ENCODE measurements at places on chromosomes 1 and 21.

DNA sequence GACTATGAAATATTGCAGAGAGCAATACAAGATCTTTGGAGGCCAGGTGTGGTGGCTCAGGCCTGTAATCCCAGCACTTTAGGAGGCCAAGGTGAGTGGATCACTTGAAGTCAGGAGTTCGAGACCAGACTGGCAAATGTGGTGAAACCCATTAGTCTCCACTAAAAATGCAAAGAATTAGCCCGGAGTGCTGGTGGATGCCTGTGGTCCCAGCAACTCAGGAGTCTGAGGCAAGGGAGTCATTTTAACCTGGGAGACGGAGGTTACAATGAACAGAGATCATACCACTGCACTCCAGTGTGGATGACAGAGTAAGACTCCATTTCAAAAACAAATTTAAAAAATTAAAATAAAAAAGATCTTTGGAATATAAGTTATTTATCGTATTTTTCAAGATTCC lies 76.6 kb downstream of the PRKAB2 start:
- no peak for DNase-seq

- no peak for DNase-seq
These were observed 34.1 kb downstream of the QSOX1 start for GRCh38 chr1:180188684-180189175.

DNA sequence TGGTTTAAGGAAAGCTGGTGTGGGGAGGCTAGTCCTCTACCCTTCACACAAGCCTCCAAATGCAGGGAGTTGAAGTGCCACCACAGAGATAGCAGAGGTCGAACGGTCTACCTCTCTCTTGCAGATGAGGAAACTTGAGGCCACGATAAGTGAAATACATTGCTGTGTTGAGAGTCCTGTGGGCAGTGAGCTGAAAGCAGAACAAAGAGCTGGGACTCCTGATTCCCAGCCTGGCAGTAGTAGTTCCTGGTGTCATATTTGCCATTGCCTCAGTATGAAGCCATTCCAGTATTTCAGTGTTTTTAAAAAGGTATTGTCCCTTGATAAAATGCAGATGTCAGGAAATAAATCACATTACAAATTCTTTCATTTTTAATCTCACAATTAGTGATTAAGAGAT lies 28.6 kb downstream of the AK4 start:
- no peak for DNase-seq

GRCh38 chr1:183238071-183238470 lies 52.0 kb downstream of the LAMC2 start:
- no peak for DNase-seq

DNA sequence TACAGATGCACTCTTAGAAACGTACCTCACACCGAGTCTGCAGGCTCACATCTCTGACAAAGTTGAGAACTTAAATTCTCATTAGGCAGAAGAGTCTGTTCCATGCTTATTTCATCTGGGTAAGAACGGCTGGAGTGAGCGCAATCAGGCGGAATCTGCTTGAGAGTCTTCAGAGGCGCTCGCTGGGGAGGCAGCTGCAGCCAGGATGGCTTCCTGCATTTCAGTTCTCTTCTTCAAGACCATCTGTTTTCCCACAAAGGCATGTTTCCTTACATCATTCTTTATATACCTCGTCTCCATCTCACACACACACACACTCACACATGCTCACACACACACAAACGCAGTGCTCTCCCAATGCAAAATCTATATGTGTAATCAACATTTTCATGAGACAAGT lies 497.1 kb downstream of the AJAP1 start:
- no peak for DNase-seq

DNA sequence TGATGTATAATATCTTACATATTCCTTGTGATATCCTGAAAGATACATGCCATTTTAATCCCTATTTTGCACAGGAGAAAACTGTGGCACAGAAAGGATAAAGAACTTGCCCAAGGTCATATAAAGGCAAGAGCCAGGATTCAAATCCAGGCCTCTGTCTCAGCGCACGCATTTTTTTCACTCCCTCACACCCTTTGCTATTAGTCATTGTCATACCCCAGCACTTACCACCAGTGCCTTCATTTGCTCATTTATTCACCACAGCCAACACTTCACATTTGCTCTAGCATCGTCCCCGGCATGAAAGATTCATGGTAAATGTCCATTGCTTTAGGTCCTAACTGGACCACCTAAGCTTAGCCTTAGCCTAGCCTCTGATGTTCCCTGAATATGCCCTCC lies 14.2 kb downstream of the ALX3 start:
- no peak for DNase-seq

DNA sequence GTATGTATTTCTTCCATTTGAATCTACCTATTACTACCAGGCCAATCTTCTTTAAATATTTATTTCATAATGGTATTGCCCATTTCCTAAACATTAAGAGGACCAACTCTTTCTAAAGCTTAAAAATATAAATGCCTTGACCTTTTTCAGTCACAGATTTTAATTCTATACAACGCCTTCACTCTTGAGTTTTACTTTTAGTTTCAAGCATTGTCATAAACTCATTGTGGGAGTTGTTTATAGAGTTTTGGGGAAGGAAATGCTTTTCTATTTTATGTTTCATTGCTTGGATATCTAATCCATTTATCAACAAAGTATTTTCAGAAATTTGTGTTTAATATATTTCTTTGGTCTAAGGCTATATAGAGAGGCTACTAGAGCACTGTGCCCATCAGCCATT lies 155.8 kb downstream of the DPYD start:
- DNase-seq = no peak

All from H9 (cell line).